ENCODE measurements at places on chromosomes 1 and 21. TPM values are rescaled to one million over a fixed set of nuclear protein-coding genes. Genes with fewer than 3 reads are reported as not detected.
A peak's percentile ranks its signal among the peaks of the same experiment; 100 is the strongest.

Gene SPATA21
- 0.02 TPM for total RNA-seq

DNA sequence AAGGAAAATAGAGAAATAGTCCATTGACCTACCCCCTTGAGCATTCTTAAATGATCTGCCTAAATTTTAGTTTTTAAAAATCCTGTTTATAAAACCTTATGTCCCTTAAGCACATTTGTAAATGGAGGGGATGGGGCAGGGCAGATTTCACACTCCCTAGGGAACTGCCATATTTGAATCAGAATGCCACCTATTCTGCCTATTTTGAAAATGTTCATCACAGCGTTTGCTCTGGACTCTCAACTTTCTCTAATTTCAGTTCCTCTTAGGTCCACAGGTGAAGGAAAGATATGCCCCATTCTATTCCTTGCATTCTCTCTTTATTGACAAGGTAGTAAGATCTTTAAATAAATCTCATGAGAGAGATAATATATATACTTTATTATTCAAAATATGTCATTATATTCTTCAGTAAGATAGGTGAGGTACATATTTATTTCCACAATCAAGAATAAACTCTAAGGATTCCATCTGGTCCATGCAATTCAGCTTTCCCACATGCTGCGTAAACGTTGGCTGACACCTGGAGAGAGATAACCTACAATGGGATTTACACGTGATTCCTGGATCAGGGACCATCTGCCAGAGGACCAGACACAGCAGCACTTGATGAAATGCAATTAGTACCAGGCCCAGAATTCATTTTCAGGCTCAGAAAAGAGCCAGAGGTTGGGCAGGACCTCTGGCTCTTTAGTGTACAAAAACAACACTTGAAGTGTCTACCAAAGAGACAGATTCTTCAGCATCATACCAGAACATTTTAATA lies 1.2 kb upstream of the LPGAT1 start:
- no peak for DNase-seq

Gene TTC3
- 95.6 TPM for total RNA-seq

Gene ATAD3C
- not detected for total RNA-seq

GRCh38 chr1:183198463-183198862 lies 12.4 kb downstream of the LAMC2 start:
- peak; percentile 61 for DNase-seq

DNA sequence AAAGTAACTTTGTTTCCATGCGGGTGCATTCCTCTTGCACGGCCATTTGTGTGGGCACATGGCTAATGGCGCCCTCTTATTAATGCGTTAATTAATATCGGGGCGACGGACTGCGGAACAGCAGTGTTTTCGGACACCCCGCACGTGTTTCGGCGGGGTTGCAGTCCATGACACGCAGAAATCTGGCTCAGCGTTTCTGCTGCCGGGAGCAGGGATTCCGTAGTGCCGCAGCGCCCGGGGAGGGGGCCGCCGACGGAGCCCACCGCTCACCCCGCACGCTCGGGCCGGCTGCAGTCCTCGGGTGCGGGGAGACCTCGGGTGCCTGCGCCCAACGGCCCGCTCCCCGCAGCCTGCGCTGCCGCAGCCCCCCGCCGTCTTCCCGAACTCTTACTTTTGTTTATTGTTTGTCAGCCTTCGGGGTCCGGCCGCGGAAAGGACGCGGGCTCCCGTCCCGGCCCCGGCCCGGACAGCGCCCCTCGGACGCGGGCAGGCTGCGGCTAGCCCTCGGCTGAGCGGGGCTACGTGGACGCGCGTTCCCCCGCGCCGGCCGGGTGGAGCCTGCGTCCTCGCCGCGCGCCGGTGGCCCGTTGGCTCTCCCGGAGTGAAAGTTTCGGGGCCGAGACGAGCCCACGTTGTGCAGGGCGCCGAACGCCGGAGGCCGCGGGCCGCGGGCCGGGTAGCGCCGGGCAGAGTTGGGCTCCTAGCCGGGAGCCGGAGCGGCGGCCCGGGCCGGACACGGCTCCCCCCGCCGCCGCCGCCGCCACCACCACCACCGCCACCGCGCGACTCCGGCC lies 849 bp downstream of the NFIA start:
- peak; percentile 16 for DNase-seq

- DNase-seq, result peak; percentile 100
These were observed 11.6 kb upstream of the KCNJ15 start for GRCh38 chr21:38244885-38245869.

Gene ZMYND12
- total RNA-seq, result not detected

DNA sequence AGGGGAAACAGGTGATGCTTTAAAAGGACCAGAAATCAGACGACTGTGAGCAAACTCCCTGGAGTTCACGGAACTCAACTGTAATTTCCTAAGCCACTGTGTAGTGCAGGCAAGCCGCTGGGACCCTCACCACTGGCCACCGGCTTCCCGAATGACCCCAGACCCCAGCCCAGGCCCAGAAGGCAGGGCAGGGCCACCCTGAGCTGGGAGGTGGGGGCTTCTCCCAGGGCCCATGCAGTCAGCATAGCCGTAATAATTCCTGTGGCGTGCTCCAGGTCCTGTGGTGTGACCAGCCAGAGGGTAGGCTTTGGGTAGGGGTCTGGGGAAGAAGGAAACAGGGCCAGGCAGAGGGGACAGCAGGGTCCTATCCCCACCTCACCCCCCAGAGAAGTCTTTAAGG lies 3.5 kb upstream of the ARF1 start:
- DNase-seq, result no peak

Gene ADORA3
- total RNA-seq, result not detected

Gene KRTAP21-3
- total RNA-seq, result not detected

Gene LCE1D
- total RNA-seq, result not detected

DNA sequence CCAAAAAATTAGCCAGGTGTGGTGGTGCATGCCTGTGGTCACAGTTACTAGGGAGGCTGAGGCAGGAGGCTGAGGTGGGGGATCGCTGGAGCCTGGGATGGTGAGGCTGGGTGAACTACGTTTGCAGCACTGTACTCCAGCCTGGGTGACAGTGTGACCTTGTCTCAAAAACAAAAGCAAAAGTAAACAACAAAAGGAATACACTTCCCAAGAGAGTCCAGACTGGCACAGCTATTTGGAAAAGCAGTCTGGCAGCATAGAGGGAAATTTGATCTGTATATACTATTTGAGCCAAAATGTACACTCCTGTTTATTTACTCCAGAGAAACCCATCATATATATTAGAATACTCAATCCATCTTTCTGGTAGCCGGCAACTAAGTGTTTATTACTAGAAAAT lies 107.0 kb upstream of the HMCN1 start:
- DNase-seq, result no peak

Gene SLC6A17
- total RNA-seq, result 0.59 TPM

DNA sequence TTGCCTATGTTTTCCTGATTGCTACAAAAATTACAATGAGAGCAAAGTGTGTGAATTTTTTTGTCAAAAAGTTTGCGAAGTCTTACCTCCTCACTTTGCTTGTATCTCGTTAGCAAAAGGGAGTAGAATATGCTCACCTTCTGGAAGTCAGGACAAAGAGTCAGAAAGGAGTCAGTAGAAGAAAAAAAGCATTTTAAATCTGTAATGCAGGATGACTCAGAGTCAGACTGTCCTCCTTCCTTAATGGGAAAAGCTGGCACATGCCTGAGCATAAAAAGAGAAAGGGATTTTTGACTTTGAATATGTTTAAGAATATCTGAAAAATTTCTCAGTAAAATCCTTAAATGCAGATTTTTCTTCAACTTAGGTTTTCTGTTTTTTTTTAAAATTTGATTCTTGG lies 14.2 kb upstream of the VN1R5 start:
- DNase-seq, result peak; percentile 18

GRCh38 chr21:45261093-45261492 lies 26.6 kb downstream of the POFUT2 start:
- no peak for DNase-seq

Gene KLHL20
- 21.8 TPM for total RNA-seq

Gene QSOX1
- total RNA-seq, result 258 TPM

DNA sequence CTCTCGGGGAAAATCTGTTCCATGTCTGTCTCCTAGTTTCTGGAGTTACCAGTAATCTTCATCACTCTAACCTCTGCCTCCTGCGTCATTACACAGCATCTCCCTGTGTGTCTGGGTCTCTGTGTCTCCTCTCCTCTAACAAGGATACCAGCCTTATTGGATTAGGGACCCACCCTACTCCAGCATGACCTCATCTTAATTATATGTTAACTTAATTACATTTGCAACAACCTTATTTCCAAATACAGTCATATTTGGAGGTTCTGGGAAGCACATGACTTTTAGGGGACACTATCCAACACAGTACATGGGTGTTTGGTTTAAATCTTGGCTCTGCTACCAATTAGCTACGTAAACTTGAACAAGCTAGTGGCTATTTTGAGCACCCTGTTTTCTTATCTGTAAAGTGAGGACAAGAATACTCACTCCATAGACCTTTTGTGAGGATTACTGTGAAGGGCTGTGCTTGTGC lies 83.9 kb upstream of the SGIP1 start:
- DNase-seq, result no peak

Gene BRINP3
- not detected for total RNA-seq

Gene BCAS2
- total RNA-seq, result 99.6 TPM

Gene SIPA1L2
- total RNA-seq, result 45.0 TPM

GRCh38 chr1:152707860-152708259 lies at the start of gene LCE4A:
Gene LCE4A (plus strand): TSS chr1:152708160. CDS start chr1:152709076, 916 bp downstream.
- no peak for DNase-seq

Gene WNT9A
- 0.37 TPM for total RNA-seq

GRCh38 chr1:225883616-225884265 lies 1.6 kb upstream of the TMEM63A start:
- no peak for DNase-seq

Gene LIPI
- not detected for total RNA-seq

Gene OR10J1
- total RNA-seq, result not detected

GRCh38 chr1:209045331-209046057 lies 538.0 kb upstream of the CAMK1G start:
- peak; percentile 82 for DNase-seq

DNA sequence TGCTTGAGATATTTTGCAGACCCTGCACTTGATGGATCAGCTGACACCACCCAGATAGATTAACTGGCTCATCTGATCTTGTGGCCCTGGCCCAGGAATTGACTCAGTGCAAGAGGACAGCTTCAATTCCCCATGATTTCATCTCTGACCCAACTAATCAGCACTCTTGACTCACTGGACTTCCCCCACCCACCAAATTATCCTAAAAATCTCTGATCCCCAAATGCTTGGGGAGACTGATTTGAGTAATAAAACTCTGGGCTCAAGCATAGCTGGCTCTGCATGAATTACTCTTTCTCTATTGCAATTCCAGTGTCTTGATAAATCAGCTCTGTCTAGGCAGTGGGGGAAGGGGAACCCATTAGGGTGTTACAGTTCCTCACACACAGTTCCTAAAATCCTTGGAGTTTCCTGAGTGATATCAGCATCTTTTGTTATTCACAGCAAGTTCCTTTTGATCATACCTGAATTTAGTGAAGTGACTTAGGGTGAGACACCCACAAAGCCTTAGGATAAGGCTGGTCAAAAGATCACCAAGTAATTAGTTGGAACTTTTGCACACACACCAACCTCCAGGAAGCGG lies 104.2 kb downstream of the COP1 start:
- peak; percentile 24 for DNase-seq

GRCh38 chr1:166822385-166822784 lies 16.9 kb upstream of the POGK start:
- no peak for DNase-seq

- DNase-seq, result no peak
These were observed 13.3 kb upstream of the MTF1 start for GRCh38 chr1:37872692-37873091.

Gene CEP350
- 18.0 TPM for total RNA-seq

DNA sequence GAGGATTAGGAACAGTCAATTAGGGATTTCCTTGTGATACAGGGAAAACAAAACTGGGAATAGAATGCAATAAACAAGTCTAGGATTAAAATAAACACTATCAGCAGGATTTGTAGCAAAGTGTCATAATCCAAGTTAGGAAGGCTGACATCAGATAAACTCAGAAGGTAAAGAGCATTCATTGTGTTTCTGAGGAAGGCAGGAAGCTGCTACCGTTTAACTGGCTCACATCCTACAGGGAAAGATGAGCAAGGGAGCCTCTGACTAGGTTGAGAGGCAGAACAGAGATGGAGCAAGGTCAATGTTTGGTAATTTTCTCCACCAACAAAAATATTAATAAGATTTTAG lies 124.7 kb downstream of the POU2F1 start:
- no peak for DNase-seq

GRCh38 chr1:14611792-14612191 lies 13.3 kb downstream of the KAZN start:
- no peak for DNase-seq

Gene HOOK1
- total RNA-seq, result not detected

Gene IVL
- total RNA-seq, result not detected

GRCh38 chr21:44557491-44558328 lies 885 bp downstream of the KRTAP10-3 start:
- DNase-seq, result no peak

Gene EXO1
- 25.0 TPM for total RNA-seq

- DNase-seq, result no peak
These were observed 59.5 kb upstream of the LAMC2 start for GRCh38 chr1:183126528-183126927.

GRCh38 chr21:42363312-42363711 lies 3.0 kb downstream of the TFF1 start:
- peak; percentile 26 for DNase-seq

Gene DCDC2B
- not detected for total RNA-seq

Gene OR2AK2
- not detected for total RNA-seq

GRCh38 chr1:82392946-82393345 lies 592.2 kb downstream of the ADGRL2 start:
- DNase-seq, result peak; percentile 3

Gene AHCTF1
- total RNA-seq, result 24.2 TPM

DNA sequence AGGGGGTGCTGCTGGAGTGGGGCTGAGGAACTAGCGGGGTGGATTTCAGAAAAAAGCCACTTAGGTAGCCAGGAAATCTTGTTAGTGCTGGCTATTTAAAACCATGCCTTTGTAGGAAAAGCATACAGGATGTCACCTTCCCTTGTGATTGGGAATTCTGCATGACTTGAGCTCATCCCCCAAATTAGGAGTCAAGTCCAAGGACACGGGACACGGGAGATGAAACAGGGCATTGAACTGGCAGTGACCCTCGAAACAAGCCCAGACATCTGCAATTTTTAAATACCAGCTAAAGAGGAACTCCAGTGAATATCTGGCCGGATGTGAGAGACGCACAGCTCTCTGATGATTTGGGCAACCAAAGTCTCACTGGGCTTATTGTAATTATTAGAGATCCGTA lies 32.8 kb downstream of the C2CD2 start:
- DNase-seq, result no peak

DNA sequence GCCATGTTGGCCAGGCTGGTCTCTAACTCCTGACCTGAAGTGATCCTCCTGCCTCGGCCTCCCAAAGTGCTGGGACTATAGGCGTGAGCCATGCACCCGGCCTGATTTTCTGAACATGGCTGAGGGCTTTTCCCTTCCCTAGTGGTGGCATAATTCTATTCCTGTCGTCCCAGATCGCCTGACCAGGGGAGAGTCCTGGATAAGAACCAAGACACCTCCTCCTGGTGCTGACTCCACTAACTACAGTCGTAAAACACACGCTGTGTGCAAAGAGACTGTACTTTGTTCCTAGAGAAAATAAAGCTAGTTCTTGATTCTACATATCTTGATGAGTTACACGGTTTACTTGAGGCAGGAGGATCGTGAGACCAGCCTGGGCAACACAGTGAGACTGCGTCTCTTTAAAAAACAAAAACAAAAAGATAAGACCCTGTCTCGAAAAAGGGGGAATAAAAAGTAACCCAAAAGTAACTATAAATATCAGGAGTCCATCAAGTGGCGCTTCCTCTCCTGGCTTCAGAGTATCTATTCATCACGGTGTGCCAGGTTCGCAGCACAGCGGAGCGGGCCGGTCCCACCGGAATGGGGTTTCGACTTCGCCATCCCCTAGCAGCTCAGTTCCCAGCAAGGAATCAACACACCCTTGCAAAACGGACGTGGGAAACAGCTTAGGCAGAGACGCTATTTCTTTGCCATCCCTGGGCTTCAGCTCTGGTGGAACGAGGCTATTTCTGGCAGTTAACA lies 973 bp downstream of the SDF4 start:
- peak; percentile 61 for DNase-seq
